NCI-H1048 (cell line): ENCODE measurements at places on chromosomes 5 and 9.

GRCh38 chr5:109690242-109690974 is 681 bp downstream of the MAN2A1 start:
- DNase-seq: no peak

- DNase-seq: no peak
Measured at GRCh38 chr9:81361296-81361695, 328.1 kb downstream of the TLE1 start.

- DNase-seq: no peak
Measured at GRCh38 chr5:78562714-78563330, 85.8 kb downstream of the LHFPL2 start.

- DNase-seq: no peak
Measured at GRCh38 chr9:136057236-136058081, 37.6 kb downstream of the NACC2 start.

DNA sequence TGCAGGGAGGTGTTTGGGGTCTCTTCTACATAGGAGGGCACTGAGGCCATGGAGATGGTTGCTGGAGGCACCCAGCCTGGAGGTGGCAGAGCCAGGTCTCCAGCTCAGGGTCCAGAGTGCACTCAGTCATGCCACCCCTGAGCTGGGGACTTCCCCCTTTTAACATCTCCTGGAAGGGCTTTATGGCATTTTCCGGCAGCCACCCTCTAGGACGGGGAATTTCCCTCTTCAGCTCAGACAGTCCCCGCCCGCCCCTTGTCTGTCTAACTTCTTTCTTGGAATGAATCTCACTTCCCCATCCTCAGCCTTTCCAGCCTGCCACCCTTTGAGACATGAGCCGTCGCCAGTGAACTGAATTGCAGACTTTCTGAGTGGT is 49.9 kb downstream of the COL15A1 start:
- no peak for DNase-seq

DNA sequence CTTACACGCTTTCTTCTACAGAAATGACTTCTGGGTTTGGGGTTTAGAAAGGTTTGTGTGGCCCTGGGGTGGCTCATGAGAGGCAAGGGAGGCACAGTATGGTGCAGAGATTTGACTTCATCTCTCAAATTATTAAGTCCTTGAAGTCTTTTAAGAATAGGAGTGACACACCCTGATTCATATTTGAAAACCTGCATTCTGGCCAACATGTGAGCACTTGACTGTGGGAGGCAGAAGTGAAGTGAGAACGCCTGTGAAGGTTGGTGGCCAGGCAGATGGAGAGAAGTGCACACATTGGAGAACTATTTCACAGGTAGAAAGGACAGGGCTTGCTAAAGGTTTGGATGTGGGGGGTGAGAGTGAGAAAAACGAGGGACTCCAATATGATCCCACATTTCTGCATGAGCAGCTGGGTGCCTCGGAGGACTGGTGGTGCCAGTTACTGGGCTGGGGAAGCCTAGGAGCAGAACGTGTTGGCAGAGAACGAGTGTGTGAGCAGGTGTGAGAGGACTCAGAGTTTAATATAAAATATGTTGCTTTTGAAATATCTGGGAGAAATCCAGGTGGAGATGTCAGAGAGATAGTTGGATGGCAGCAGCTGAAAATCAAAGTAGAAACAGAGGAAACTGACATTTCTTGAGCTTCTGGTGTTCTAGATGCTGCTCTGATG is 240.0 kb upstream of the ADAMTSL1 start:
- no peak for DNase-seq

GRCh38 chr5:175696139-175696854 is 38.4 kb downstream of the HRH2 start:
- no peak for DNase-seq

DNA sequence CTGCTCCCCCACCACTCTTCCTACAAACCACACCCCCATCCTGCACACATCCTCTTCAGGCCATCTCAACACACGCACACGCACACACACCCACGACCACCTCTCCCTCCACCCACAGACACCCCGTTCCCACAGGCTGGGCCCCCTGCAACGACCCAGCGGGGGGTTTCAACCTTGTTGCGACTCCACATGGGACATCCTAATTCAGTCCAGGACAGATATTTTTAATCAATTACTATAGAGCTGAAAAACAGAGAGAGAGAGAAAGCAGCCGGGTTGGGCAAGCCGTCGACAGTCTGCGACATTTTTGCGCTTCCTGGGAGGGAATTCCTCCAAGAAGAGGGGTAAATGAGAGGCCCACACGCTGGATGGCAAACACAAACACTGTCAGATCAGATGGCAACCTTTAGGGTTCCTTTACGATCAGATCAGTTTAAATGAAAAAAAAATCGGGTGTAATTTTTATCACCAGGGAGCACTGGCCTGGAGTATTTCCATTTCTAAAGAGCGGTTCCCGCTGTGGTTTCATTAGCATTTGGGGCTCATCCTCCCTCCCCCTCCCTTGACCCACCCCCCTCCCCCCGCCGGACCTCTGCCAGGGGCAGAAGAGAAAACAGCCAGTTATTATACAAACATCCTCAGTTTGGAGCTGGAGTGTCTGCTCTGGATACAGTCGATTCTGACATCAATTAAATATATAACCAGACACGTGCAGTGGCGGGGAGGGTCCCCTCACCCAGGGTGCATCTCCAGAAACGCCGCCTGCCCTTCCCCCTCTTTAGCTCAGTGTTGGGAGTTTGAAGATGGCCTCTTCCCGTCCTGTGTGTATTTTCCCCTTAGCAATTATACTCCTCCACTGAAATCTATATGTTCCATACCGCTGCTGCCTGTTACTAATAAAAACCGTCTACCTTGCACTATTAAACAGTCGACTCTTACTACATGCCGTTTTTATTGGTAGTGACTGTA is 2.3 kb upstream of the IRX2 start:
- no peak for DNase-seq

GRCh38 chr9:77663754-77664153 is 15.6 kb upstream of the GNA14 start:
- DNase-seq: no peak

DNA sequence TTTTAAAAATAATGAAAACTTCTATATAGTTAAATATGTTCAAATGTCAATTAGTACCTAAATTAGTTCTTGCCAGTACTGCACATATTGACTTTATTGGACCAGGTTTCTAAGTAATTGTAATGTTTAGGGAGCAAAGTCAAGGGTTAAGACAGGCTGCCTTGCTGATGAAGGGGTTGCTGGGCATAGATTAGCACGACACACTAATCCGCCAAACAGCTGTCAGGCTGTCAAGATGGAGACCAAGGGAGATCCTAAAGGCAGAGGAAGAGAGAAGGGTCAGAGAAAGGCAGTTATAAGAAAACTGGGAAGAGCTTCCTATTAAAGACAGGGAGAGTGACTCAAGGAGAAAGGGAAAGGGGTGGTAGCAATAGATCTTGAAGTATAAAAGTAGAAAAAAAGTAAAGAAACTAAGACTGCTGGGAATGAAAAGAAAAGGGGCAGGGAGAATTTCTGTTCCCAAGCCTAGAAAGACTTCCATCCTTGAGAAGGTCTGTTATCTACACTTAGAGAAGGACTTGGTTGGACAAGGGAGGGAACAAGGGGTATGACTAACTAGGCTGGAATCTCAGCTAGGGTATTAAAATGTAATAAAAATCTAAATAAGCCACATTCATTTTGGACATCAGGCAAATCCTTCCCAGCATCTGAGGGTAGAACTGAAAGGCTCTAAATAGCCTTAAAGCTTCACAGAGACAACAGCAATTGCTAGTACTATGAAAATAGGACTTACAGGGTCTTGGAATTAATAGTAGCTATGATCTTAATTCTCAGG is 188.7 kb downstream of the FBXL17 start:
- DNase-seq: no peak

- no peak for DNase-seq
Measured at GRCh38 chr5:151357792-151358191, 10.4 kb upstream of the SLC36A2 start.

DNA sequence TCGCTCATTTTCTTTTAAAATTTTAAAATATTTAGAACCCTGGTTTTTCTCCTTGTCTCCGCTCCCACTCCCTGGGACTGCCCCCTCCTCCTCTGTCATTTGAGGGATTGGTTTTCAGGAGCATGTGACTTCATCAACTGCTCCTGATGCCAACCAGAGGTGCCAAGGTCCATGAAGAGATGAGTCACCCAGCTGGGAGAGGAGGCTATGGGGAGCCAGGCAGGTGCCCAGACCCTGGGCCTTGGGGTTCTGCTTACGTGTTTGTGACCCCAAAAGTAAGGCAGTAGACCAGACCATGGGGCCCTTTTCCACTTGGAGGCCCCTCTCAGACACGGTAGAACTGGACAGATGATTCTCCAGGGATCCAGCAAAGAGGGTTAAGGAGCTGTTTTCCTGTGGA is 167.0 kb downstream of the FGF18 start:
- no peak for DNase-seq

GRCh38 chr9:114247077-114247476 is 75.8 kb upstream of the ORM1 start:
- DNase-seq: no peak

DNA sequence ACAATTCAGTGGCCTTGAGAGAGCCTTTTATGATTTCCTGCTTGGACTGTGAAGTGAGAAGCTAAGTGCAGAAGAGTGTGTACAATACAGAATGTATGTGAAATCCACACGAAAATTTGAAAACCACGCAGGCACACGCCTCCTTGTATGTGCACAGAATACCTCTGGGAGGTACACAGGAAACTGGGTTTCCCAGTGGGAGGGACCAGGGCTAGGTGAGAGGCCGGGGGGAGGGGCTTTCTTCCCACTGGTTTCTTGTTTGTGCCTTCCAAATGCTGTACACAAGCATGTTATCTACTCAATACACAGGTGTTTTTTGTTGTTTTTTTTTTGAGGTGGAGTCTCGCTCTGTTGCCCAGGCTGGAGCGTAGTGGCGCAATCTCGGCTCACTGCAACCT is 16.1 kb downstream of the C9orf50 start:
- no peak for DNase-seq

DNA sequence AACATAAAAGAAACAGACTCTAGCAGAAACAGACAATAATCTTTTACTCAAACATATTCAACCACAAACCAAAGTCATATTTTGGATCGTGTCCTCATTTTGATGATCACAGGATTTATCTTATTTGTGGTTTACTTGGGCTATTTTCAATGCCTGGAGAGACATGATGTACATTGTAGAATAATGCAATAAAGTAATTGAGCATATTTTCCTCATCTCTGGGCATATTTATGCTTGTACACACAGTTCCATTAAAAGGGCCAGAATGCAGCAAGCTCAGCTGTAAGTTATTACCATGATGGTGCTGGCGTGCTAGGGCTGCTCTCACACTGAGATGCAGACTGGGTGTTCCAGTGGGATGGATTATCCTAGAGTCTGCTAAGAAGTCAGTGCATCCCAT is 456.7 kb downstream of the TLE4 start:
- DNase-seq: no peak

- no peak for DNase-seq
Measured at GRCh38 chr5:172114875-172115422, 73.1 kb downstream of the STK10 start.

DNA sequence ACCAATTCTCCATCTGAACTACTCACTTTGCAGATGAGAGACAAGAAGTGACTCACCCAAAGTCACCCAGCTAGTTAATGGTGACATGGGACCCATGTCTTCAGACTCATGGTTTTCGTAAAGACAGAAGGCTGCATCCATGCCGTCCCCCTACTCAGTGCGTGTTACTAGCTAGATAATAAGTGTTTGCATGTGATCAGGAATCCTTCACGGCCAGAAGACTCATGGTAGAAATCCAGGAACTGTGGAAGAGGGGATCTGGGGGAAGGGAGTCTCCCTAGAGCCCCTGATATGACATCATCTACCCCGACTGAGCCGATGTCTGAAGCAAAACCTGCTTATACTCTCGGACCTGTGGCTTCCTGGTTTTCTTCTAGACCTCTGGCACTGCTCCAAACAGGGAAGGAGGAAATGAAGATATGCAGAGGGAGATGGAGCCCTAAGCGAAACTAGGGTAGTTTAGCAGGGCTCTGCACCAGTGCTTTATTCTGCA is 3.3 kb downstream of the RNF183 start:
- no peak for DNase-seq

- DNase-seq: no peak
Measured at GRCh38 chr5:25095261-25095660, 450.5 kb upstream of the CDH10 start.

DNA sequence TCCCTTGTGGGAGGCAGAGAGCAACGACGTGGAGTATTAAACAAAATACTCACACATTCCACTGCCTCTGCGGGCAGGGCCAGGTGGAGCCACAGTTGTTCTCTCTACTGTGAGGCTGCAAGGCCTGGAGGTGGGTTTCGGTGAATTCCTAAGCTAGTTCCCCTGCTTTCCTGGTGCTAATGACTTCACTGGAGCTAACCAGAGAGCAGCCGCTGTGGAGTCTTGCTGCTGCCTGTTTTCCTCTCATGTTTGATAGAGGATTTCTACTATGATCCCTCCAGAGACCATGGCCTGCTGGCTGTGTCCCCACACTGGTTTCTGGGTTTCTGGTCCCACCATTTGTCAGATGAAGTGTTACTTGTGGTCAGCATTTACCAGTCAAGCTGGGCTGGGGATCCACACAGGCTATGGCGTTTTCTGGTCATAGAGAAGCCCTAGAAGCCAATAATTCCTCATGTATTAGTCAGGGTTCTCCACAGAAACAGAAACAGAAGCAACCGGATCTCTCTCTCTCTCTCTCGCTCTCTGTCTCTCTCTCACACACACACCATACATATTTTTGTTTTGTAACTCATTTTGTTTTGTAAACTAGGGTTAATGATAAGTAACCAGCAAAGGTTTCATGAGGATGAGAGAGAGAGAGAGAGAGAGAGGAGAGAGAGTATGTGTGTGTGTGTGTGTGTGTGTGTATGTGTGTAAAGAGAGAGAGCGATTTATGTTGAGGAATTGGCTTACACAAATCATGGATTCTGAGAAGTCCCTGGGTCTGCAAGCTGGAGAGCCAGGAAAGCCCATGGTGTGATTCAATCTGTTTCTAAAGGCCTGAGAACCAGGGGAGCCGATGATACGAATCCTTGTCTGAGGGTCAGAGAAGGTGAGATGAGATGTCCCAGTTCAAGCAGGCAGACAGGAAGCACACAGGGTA is 403.0 kb downstream of the GADD45G start:
- no peak for DNase-seq

- DNase-seq: no peak
Measured at GRCh38 chr5:130424341-130424740, 520.1 kb downstream of the CHSY3 start.

DNA sequence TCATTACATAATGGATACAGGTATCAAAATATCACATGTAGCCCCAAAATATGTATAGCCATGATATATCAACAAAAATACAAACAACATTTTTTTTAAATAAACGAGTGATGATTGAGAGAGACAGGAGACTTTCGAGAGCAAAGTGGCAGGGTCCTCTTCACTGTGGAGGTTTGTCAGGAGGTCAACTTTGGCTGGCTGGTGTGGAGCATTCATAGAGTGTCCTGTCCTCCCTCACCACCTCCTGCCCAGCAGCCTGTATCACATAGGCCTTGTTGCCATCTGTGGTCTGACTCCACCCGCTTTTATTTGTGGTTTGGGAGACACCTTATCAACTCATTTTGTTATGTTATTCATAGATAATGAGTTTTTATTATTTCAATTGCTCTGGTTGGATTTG is 206.9 kb downstream of the SYK start:
- no peak for DNase-seq

- no peak for DNase-seq
Measured at GRCh38 chr9:107712390-107712789, 222.8 kb upstream of the KLF4 start.

- DNase-seq: no peak
Measured at GRCh38 chr9:91429501-91429900, 5.9 kb upstream of the NFIL3 start.
